ENCODE measurements at places on chromosomes 5 and 9.

DNA sequence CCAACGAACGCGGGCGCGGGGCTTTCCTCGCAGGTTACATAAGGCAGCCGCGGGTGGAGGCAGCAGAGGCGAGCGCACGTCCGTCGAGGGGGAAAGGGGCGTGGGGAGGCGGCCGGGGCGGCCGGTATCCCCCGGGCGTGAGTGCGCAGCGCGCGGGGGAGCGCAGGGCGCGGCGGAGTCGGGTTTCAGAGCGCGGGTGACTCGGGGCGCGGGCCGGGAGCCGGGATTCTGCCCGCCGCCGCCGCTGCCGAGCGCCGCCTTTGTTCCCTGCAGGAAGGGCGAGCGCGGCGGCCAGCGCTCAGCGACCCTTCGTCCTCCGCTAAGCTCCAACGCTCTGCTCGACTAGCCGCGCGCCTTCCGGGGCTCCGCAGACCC lies at the start of gene COL15A1:
COL15A1 (plus strand) TSS at position 226 of the 375 bp plus-strand sequence. CDS start 155 bp downstream, outside the sequence.
- DNase-seq, result no peak

DNA sequence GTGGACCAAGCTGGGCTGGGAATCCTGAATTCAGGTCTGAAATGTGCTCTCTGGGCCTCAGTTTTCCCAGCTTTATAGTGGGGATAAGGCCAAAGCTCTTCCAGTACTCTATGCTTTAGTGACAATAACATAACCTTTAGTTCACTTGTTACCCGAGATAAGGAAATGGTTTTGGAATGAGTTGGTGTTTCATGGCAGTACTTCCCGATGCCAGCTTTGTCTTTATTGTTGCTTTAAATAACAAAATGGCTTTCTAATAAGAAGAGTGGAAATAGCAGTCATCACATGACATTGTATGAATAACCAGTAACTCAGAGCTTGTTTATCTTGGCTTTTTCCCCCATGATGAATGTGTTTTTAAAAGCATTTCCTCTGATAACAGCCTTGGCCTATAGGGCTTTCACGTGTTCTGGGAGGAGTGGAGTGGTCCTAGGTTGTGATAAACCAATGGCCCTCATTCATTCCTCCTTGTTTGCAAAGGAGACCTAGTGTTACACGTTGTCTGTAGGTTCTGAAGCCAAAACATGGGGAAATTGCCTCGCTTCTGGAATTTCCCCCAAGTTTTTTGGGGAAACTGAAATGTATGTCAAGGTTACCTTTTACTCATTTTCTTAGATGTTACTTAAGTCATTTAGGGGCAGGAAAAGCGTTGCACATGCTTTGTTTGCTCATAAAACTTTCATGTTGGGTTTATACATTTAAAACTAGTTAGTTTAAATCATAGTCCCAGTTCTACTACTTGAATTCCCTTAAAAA lies 53.7 kb downstream of the ZNF618 start:
- no peak for DNase-seq

DNA sequence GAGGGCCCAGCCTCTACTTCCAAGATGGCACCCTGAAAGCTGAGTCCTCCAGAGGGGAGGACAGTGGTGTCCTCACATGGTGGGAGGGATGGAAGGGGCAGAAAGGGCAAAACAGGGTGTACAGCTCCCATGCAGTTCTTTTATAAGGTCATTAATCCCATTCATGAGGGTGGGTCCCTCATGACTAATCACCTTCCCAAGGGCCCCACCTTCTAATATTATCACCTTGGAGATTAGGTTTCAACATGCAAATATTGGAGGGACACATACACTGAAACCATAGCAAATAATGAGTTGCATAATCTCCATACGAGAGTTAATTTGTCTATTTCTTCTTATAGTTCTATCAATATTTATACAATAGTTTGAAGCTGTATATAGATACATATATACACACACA lies 5.8 kb upstream of the ZBTB43 start:
- DNase-seq, result no peak

GRCh38 chr9:4168526-4168925 lies 131.3 kb downstream of the GLIS3 start:
- no peak for DNase-seq

- no peak for DNase-seq
These were observed 3.7 kb downstream of the GALNT12 start for GRCh38 chr9:98811051-98811650.

DNA sequence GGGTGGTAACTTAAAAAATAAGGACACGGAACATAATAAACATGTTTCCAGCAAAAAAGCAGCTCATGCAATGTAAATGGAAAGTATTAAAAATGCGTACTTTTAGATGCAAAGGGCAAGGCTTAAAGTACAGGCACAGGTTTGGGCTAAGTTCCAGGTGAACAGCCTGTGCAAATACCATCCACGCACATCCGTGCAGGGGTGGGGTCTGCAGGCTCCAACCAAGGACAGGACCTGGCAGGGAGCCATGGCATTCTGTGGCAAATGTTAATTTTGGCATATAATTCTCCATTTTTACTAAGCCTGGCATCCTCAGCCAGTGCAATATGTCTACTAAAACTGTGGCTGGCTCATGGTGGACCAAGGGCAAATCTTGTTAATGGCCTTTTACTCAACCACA lies 365.8 kb upstream of the DAP start:
- no peak for DNase-seq

- DNase-seq, result no peak
These were observed 106.6 kb downstream of the PDE8B start for GRCh38 chr5:77316871-77317661.

DNA sequence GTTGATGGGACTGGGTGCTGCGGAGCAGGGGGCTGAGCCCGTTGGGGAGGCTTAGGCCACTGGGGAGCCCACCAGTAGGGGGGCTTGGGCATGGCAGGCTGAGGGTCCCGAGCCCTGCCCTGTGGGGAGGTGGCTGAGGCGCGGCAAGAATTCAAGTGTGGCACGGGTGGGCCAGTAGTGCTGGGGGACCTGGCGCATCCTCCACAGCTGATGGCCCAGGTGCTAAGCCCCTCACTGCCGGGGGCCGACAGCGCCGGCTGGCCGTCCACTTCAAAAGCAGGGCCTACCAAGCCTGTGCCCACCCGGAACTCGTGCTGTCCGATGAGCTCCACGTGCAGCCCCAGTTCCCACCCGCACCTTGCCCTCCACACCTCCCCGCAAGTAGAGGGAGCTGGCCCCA lies 917.5 kb downstream of the TAF11L14 start:
- DNase-seq, result no peak

GRCh38 chr5:85143138-85143537 lies 758.5 kb upstream of the EDIL3 start:
- no peak for DNase-seq

DNA sequence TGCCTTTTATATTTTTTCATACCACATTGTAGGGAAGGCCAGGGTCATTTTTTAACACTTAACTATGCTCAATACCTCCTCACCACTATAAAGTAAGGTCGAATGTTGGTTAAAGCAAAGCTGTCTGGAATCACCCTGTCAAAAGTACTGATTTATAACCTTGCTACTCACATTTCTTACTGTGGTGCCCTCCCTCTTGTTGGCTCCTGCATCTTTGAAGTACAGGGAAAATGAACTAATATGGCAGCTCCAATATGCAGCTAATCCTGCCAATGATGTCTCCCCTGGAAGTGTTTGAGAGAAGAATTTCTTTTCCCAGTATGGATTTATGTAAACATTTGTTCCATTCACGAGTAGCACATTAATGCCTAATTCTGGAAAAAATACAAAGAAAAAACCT lies 108.4 kb upstream of the RPS23 start:
- no peak for DNase-seq

DNA sequence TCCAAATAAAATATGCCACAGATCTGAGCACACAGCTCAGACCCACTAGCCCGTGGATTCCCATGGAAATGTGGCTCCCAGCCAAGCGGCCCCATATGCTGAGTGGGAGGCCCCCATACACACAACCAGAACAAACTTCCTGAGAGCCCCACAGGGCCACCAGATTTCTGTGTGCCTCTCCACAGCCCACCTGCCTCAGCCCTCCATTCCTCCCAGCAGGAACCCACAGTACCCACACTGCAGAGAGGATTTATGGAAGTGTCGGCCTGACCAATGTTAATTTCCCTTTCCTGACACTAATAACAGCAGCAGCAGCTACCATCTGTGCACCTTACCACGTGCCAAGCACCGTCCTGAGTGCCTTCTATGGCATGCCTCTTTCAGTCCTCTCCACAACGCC lies 99.3 kb upstream of the SPOCK1 start:
- DNase-seq, result no peak
